ENCODE measurements at places on chromosomes 12 and 14.

- no peak for DNase-seq
These were observed 844.0 kb upstream of the LRFN5 start for GRCh38 chr14:40762685-40763084.

GRCh38 chr12:4829793-4830162, 79.9 kb upstream of the KCNA1 start:
- DNase-seq, result no peak

GRCh38 chr12:102912258-102912657, 4.8 kb downstream of the PAH start:
- DNase-seq, result no peak

DNA sequence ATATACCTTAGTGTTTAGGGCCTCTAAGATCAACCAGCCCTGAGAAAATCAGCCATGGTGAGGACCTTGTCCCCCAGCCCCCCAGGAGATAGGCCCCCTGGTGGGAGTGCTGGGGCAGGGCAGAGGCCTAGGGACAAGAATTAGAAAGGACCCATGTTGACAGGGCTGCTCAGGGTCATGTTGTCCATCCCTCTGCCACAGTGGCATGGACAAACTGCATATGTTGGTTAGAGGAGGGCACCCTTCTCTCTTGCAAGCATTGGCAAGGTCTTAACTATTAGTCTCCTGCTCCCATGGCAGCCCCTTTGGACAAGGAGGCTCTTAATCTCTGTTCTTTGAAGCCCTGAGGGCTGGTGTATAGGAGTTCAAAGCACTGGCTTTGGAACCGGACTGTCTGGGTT, 755 bp upstream of the PTPN6 start:
- no peak for DNase-seq

GRCh38 chr14:86954623-86955022, 1038.4 kb downstream of the GALC start:
- DNase-seq, result no peak

DNA sequence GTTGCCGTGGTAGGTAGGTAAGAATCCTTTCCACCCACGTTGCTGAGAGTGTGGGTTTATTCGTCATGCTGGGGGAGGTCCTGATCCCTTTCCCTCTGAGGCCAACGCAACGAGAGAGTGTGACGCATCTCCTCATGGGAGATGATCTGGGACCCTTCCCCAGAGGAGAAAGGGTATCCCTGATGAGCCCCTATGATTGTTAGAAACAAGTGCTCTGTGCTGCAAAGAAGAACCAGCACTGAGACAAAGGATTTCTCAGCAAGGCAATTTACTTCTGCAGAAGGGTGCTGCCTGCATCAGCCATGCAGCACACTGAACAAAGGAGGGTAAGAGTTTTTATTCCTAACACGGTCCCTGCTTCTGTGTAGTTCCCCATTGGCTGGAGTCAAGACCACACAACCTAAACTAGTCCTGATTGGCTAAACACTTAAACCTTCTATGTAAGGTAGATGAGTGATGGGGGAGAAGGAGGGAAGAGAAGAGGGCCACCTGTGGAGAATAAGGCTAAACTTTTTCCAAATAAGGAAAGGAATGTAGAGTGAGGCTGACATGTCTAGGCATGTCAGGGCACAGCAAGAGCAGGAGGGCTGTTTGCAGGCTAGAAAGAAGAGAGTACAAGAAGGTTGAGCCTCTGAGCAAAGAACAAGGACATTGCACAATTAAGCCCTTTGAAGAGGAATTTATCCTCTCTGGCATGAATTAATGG, 21.3 kb downstream of the CLEC2A start:
- no peak for DNase-seq

GRCh38 chr12:6334940-6335450, 6.9 kb downstream of the TNFRSF1A start:
- no peak for DNase-seq

GRCh38 chr14:106318700-106319099, 792.3 kb downstream of the TMEM121 start:
- DNase-seq, result no peak

- DNase-seq, result peak; percentile 73
These were observed 902 bp downstream of the TMPO start for GRCh38 chr12:98516111-98516873.

GRCh38 chr14:63981569-63981968, 128.8 kb downstream of the SYNE2 start:
- DNase-seq, result no peak

- no peak for DNase-seq
These were observed 75.0 kb downstream of the NT5DC3 start for GRCh38 chr12:103766028-103766427.

Measured in astrocyte of the cerebellum (primary cell).